ENCODE measurements at places on chromosomes 6 and 20. TPM values are rescaled to one million over a fixed set of nuclear protein-coding genes. Genes with fewer than 3 reads are reported as not detected.

The GDAP1L1 gene
- total RNA-seq = not detected

The EDN1 gene
- total RNA-seq = 0.10 TPM

DNA sequence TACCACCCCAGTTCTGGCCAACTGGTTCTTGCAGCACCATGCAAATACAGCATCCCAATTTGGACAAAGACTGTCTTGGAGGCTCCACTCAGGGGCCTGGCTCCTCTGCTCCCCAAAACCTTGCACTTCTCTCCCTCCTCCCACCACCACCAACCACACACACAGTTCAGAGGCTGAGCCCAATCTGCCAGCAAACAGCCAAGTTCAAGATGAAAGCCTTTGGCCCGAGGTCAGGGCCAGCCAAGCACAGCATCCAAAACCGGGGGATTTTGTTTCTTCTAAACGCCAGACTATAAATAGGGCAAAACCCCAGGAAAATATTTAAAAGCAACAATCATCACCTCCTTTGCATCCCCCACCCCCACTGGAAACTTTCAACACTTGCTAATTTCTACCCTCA is 5.7 kb downstream of the KCNK5 start:
- peaks cover 33% of the 10 kb centered on the region for H3K36me3 ChIP-seq
- no peaks in the 10 kb centered on the region for H3K27me3 ChIP-seq
- no peak for DNase-seq
- H3K4me1 ChIP-seq = peaks cover 83% of the 10 kb centered on the region
- H3K4me3 ChIP-seq = no peak overlapping the region
- H3K27ac ChIP-seq = no peak overlapping the region

DNA sequence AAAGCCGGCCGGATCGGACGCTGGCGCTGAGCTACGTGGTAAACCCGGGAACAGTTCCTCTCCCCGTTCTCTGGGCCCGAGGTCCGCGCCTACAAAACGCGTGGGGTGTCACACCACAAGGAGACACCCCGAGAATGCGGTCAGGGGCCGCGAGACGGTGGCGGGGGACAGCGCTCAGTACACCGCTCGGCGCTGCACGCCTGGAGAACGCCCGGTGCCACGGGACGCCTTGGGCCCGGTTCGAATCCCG is 670 bp downstream of the NCOA5 start:
- no peak for DNase-seq
- peak overlapping the region; percentile 88 for H3K4me3 ChIP-seq
- peaks cover 47% of the 10 kb centered on the region for H3K4me1 ChIP-seq
- H3K27me3 ChIP-seq = no peaks in the 10 kb centered on the region
- H3K27ac ChIP-seq = peak overlapping the region; percentile 92

DNA sequence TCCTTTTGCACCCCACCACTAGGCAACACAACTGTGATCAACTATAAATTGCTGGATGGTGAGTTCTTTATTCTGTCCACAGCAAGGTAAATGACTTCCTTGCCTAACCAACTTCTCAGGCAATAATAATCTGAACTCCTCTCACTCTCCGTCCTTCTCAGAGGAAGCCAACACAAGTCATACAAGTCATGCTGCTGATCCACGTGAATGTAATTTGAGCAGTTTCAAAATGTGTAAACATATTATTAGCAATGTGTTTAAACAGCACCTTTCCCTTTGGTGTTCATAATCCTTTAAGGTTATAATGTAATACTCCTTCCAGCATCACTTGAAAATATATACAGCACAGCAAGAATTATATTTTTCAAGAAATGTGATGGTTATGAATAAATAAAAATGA is 127.9 kb downstream of the QRSL1 start:
- no peak overlapping the region for H3K4me3 ChIP-seq
- peaks cover 4% of the 10 kb centered on the region for H3K27me3 ChIP-seq
- no peak overlapping the region for H3K27ac ChIP-seq
- no peak for DNase-seq

DNA sequence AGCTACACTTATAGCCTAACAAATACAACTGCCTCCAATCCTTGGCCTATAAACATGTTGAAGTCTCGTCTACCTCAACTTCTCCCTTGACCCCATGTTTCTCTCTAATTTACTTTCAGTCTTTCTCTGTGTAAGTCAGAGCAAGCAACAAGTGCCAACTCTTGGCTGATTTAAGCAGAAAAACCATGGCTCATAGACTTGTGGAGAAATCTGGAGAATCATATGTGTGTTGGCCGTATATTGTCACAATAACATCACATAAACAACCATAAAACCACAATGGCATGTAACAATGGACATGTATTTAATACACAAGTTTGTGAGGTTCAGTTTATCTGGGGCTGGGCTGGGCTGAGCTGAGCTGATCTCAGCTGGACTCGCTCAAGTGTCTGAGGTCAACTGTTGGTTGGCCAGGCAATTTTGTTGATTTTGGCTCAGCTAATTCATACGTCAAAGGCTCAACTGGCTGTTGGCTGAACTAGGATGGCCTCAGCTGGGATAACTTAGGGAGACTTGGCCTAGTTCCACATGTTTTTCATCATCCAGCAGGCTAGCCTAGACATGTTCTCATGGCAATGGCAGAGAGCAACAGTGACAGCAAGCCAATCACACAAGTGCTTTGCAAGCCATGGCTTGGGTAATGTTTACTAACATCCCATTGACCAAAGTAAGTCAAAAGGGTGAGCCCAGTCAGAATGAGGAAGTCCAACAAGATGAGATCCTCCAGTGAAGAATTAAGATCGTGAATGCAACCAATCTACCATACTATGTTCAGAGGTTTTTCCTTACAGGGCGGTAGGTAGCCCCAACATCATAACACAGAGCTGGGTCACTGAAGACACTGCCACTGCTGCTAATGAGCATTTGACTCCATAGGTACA is 12.9 kb upstream of the TBC1D22B start:
- H3K4me3 ChIP-seq = no peak overlapping the region
- DNase-seq = no peak
- no peak overlapping the region for H3K27ac ChIP-seq
- peaks cover 10% of the 10 kb centered on the region for H3K4me1 ChIP-seq

GRCh38 chr6:129239825-129240491 is 357.0 kb downstream of the LAMA2 start:
- no peak for DNase-seq
- H3K27ac ChIP-seq = no peak overlapping the region
- H3K27me3 ChIP-seq = peaks cover 7% of the 10 kb centered on the region
